ENCODE measurements at places on chromosomes 13 and 19.

GRCh38 chr13:59043016-59043415 is 1120.7 kb downstream of the DIAPH3 start:
- no peak for DNase-seq

DNA sequence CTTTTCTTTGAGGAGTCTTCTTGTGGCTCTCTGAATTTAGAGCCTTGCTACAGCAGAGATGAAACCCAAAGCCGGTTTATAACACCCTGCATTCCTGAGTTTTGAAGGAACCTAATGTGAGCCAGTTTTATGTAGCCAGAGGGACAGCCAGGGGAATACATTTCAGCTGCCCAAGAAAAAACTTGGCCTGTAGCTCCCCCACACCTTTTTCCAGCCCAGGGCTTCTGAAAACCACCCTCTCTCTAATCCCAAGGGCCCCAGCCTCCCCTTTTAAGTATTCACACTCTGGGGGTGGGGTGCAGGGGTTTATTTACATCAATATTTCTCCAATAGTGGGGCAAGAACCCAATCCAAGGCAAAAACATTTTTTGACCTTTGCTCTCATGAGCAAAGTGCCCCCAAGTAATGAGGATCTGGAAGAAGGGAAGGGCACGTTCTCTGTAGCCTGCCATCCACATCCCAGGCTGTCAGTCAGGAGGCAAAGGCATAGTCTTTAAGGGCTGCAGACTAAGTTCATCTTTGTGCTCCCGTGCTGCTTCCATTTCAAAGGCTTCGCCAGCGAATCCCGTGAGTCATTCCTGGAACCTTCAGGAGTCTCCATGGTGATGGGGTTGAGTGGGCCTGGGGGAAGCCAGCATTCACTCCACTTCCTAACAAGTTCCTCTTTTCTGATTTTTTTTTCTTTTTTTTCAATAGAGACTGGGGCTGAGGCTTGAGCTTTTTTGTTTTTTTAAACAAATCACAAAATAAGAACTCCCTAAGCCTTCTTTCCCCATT is 33.2 kb upstream of the MEDAG start:
- no peak for DNase-seq

DNA sequence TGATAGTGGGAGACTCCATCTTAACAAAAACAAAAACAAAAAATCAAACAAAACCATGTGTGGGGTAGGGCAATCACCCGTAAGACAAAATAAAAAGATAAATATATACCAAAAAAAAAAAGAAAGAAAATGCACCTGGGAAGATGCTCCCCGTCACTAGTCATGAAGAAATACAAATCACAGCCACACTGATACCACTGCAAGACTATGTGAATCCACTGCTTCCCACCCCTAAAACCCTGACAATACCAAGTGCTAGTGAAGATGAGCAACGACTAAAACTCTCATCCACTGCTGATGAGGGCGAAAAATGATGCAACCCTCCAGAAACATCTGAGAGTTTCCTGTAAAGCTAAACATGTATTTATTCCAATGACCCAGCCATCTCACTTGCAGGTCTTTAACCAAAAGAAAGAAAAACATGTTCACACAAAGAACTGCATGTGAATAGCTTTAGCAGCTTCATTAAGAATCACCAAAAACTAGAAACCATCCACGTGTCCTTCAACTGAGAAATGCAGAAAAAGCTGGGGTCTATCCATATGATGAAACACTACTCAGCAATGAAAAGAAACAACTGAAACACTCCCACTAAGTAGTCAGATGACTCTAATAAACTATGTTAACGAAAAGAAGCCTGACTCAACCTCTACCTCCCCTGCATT is 31.7 kb downstream of the BRD4 start:
- no peak for DNase-seq

- DNase-seq, result no peak
Observed at GRCh38 chr13:83057119-83057518, 825.2 kb downstream of the SLITRK1 start.

DNA sequence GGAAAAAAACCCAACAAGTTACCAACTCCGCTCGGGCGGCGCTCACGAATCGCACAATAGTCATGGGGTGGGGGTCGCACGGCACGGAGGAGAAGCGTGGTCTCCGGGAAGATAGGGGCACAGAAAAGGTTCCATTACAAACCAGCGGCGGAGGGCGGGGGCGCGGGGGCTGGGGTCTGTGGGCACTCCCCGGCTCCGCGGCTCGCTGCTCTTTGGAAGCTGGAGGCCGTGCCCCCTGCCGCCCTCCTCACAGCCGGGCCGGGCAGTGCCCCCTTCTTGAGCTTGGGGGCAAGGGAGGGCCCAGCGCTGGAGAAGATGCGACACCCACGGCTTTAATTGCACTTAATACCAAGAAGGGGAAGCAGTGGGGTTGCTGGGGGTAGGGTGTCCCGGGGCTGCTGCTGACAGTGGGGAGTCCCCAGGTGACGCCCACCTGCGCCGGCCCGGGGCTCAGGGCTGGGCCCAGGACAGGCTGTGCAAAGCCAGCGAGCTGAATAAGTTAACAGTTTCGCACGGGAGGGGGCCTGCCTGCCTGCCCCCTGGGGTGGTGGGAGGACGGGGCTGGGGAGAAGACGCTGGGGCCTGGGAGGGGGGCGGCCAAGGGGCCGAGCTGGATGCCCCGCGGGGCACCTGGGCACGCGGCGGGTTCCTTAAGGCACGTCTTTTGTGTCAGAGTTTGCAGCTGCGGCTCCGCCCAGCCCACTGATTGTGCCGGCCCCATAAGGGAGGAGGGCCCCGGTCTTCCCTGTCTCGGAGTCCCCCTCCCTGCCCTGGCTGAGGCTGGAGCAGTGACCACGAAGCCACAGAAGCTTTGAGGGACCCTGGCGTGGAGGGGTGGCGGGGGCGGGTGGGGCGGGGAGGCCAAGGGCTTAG is 9.8 kb downstream of the DCAF15 start:
- DNase-seq, result no peak

- no peak for DNase-seq
Observed at GRCh38 chr19:2556221-2557092, 80.5 kb downstream of the GADD45B start.

DNA sequence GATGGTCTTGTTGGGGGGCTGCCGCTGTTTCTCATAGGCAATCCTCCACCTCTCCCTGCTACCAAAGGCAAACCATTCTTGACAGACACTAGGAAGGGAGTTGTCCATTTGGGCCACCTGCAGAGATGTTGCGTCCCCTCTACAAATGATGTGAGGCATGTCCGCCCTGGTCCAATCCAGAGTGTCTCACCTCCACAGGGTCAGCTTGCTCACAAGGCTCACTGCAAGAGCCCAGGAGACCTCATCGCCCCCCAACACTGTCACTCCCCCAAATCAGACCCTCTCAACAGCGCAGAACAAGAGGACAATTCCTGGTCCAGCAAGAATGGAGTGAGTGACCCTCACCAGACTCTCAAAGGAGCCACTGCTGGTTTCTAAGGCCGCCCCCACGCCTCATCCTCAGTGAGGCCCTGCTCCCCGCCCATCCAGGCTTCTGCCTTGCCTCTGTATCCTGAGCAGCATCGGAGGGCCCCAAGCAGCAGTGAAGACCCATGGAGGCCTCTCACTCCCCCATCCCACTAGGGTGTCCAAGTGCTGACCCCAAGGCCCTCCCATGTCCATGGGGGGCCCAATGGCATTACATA is 6.5 kb downstream of the HNRNPL start:
- DNase-seq, result no peak

DNA sequence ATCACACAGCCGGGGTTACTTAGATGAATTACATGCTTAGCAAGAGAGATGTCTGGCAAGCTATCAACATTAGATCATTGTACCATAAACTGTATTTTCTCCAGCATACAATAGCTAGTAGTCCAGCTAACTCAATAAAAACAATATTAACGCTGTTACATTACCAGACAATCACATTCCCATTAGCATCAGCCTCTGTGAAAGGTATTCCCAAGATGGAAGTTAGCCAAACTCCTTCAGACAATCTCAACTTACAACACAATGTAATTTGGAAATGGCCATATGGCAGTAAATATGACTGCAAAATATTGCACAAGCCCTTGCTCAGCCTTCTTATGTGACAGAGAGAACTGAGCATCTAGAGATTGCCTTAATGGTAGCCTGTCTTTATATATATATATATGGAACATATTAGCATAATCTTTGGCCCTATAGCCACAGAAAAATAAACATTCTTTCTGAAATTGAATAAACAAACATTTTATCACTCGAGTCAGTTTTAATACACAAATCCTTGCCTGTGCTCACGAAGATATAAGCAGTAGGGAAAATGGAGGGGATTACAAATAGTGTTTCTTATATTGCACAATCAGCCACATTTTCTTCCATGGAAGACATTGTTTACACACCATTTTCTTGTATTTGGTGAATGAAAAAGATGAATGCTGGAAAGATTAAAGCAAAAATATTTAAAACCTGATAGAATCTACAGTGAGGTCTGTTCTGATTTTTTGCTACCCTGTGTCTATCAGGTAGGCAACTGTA is 1060.5 kb downstream of the DIAPH3 start:
- DNase-seq, result no peak

GRCh38 chr19:56538761-56539263 is at the start of gene ZFP28:
Gene ZFP28 (plus strand): TSS chr19:56538948. CDS start chr19:56539019, 71 bp downstream.
- peak; percentile 42 for DNase-seq

DNA sequence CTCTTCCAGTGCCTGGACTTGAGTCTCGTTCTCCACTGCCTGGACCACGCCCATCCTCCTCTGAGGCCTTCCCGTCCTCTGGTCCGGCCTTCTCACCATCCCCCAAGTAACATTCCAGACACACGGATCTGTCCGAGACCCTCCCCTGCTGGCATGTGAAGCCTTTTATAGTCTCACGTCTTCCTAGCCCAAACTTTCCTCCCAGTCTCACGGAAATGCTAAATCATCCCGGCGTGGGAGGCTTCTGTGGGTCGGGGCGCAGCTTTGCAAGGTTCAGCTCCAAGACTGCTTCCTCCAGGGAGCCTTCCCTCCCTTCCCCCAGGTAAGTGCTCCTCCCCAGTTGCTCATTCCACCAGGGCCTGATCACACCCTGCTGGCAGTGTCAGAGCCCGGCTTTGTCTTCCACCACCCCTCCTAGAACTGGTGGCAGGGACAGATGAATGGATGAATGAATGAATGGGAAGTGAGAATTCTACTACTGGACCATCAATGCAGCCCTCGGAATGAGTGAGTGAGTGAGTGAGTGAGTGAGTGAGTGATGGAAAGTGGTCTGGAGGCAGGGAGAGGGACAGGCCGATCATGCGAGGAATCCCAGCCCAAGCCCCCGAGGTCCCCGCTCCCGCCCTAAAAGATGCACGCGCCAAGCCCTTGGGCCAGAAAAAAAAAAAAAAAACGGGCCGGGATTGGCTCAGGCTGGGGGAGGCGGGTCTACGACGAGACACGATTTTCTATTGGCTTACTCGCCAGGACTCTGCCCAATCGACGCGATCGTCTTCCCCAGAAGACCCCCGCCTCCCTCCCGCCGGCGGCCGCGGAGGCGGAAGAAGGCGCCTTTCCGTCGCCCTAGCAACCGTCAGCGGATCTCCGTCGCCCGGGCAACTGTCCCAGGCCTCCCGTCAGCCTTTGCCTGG is 9.3 kb downstream of the EPHX3 start:
- DNase-seq, result peak; percentile 34

DNA sequence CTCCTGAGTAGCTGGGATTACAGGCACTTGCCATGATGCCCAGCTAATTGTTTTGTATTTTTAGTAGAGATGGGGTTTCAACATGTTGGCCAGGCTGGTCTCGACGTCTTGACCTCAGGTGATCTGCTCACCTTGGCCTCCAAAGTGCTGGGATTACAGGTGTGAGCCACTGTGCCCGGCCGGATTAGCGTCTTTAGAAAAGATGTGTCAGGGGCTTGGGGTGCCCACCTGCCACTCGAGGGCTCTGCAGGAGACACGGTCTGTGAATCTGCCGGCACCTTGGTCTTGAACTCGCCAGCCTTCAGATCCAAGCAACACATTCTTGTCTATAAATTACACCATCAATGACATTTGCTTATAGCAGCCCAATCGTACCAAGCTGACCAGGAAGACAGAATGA is 38.8 kb upstream of the TUBGCP3 start:
- no peak for DNase-seq

GRCh38 chr13:20369886-20370361 is 137.8 kb upstream of the GJB6 start:
- DNase-seq, result no peak
